ENCODE measurements at places on chromosomes 5 and 9.

DNA sequence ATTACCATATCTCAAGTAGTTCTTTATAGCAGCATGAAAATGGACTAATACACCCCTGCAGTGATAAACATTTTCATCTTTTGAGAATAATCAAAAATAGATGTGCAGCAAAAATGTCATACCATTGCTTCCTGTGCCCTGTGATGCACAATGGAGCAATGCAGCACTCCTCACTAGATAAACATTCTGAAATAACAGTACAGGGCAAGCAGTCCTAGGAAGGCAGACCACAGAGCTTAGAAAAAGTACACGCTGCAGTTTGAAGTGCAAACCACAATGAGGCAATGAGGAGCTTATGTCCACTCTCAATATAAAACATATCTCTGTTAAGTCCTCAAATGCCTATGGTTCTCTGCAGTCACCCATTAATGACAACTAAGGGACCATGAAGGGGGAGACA lies 367.6 kb downstream of the PDE4D start:
- no peak for DNase-seq

GRCh38 chr5:131321066-131321465 lies 57.2 kb downstream of the CDC42SE2 start:
- no peak for DNase-seq

DNA sequence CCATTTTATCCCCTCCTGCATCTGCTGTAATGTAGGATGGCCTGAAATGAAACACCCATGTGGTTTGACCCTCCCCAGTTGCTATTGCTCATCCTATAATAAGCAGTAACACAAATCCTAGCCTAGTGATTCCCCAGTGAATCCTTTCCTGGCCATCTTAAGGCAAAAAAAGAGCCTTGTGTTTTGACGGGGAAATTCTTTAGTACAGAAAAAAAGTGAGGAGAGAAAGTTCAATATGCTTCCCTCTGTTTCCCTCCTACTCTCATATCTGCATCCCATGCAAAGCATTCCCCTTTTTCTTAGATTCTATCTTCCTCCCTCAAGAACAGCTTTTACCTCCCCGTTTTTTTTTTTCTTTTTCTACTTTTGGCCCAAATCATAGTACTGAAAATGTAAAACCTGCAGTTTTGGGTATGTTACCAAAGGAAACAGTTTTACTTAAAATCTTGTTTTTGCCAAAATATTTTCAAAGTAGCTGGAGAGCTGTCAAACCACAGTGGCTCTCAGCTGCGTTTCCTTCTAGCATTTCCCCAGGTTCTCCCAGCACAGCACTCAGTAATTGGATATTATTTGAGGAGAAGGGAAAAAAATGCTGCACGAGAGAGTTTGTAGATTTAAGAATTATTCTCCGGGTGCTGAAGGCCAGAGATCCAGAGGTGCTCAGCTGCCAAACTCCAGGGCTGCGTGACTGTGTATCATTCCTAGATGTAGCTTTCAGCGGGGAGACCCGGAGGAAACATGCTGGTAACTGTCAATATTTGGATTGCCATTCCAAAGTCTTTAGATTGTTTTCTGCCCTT lies 321.4 kb downstream of the NPR3 start:
- peak; percentile 65 for DNase-seq

DNA sequence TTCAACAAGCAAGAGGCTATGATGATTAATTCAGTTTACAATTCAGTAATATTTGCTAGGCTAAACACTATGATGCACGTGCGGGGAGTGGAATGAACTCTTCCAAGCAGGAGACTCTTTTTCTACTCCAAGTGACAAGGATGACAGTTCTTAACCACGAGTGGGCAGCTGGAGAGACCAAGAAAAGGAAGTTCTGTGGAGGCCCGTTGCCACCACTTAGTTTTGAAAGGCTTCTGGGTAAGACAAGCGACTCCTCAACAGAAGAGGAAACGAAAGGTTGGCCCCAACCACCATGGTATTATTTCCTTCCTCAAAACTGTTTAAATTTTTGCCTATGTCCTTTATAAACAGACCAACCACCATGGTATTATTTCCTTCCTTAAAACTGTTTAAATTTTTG lies 2.8 kb downstream of the DCAF12 start:
- DNase-seq, result no peak

DNA sequence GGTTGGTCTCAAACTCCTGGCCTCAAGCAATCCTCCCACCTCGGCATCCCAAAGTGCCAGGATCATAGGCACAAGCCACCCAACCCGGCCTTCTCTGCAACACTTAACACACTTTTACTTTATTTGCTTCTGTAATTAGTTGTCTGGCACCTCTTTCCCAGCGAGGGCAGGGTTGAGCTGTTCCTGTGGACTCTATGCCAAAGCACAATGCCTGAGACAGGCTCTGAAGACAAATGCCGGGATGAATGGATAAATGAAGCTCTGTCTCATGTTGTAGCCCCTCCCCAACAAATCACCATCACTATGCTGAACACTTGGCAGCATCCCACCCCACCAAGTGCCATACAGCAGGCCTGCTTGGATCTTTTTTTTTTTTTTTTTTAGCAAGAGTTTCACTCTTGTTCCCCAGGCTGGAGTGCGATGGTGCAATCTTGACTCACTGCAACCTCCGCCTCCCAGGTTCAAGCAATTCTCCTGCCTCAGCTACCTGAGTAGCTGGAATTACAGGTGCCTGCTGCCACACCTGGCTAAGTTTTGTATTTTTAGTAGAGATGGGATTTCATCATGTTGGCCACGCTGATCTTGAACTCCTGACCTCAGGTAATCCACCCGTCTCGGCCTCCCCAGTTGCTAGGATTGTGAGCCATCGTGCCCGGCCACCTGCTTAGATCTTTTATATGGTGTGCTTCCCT lies 21.3 kb downstream of the GPX3 start:
- DNase-seq, result no peak

GRCh38 chr9:73845539-73845938 lies 651.6 kb upstream of the RORB start:
- no peak for DNase-seq

DNA sequence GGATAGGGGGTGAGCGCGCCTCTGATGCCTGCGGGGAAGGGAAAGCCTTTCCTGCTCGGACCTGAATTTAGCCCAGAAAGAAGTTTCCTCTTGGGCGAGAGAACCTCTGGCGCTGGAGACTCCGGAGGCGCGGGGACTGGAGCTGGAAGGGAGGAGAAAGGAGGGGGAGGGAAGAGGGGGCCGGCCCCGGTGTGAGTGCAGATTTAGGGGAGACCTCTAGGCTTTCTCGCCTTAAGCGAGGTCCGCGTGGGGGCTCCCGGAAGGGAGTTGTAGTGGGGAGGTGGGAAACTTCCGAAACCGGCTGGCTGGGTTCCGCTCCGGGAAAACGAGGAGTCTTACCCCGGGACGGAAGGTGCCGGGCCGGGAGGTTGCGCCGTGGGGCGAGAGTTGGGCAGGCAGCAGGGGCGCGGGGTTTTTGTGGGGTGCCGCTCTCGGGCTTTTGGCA lies 1.3 kb downstream of the PCSK5 start:
- no peak for DNase-seq

GRCh38 chr5:160511280-160511929 lies 89.8 kb downstream of the PTTG1 start:
- DNase-seq, result no peak

DNA sequence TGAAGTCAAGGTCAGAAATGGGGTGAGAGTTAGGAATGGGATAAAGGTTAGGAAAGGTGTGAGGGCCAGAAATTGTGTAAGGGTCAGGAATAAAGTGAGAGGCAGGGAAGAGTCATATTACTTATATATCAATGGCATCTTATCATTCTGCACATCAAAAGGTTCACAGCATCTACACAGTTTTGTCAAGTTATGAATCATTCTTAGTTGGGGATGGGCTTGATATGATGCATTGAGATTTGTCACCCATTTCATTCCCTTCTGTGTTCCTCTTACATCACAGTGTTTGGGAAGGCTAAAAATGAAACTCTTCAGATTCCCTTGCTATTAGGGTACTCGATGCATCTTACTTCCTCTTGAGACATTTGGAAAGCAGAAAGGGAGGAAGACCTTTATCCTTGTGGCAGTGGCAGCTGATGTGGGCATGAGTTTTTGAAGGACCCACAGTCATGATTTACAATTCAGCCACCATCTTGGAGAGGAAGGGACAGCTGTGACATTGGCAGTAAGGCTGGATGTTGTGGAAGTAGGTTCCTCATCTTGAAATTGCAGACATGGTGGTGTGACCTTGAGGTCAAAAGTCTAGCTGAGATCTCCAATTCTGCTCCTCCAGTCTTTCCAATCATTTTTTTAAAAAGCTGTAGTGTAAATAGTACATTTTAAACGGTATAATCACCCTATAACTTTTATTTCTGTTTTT lies 24.2 kb upstream of the NPR3 start:
- DNase-seq, result no peak

GRCh38 chr5:57174128-57174889 lies 450 bp downstream of the GPBP1 start:
- no peak for DNase-seq

DNA sequence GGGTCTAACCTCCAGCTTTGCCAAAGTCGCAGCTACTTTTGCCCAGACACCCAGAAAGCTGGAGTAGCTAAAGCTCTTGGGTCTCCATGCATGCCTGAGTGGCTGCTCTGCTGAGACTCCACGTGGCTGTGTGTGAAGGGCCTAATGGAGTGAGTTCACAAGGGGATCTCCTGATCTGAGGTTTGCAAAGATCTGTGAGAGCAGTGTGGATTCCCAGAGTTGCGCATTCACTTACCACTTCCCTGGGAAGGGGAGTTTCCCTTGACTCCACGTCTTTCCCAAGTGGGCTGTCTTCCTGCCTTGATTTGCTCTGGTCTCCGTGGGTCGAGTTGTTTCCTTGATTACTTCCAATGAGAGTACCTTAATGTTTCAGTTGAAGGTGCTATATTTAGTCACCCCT lies 17.6 kb upstream of the CDKN2B start:
- no peak for DNase-seq

DNA sequence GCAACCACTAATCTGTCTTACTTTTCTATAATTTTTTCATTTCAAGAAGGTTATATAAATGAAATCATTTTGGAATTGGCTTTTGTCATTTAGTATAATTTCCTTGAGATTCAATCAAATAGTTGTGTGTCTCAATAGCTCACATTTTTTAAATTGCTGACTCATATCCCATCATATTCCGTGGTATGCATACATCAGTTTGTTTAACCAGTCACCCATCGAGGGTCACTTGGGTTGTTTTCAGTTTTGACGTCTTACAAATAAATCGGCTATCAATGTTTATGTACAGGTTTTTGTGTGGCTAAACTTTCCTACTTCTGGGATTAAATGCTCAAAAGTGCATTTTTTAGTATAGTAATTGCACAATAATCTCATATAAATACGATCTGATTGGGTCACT lies 185.5 kb downstream of the TAF11L14 start:
- DNase-seq, result no peak

DNA sequence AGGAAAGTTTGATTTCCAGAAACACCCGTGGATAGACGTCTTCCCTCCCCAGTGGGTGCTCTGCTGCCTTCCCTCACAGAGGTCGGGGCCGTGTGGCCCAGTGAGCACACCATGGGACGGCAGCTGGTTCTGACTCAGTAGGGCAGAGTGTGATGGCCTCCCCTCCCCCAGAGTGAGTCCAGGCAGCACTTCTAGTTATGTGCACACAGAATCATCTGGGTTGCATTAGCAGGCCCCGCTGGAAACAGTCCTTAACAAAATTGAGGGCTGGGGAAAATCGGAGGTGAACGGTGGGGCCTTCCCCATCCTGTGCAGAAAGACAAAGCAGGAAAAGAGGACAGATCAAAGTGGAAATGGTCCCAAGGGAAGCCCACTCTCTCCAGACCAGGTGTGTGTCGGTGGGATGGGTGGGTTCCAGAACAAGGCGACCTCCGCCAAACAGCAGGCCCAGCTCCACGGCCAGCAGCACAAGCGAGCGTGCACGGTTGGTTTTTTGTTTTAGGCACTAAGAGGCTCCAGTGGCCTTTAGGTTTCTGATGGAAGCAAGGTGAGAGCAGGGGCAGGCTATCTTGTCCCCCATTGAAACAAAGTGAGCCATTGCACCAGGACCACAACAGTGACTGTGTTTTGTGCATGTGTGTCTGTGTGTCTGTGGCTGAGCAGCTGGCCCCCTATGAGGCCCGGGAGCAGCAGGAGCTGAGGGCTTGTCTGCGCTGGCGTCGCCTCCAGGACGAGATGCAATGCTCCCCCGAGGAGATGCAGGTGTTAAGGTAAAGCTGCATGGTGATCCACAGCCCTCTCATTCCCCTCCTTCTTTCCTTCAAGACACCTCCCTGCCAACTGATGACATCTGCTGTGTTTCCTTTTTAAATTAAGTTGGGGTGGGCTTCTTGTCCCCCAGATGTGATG lies 201.5 kb downstream of the AOPEP start:
- no peak for DNase-seq

GRCh38 chr5:108461628-108462367 lies 79.9 kb upstream of the FBXL17 start:
- DNase-seq, result peak; percentile 55

GRCh38 chr9:111985315-111985714 lies 88.7 kb downstream of the UGCG start:
- DNase-seq, result no peak

GRCh38 chr9:111037708-111038330 lies 451 bp downstream of the LPAR1 start:
- DNase-seq, result no peak

- no peak for DNase-seq
These were observed 191.2 kb downstream of the PIK3R1 start for GRCh38 chr5:68406767-68407241.

- DNase-seq, result no peak
These were observed 5.6 kb downstream of the FRRS1L start for GRCh38 chr9:109161471-109161870.

- no peak for DNase-seq
These were observed 26.5 kb downstream of the NANS start for GRCh38 chr9:98083061-98083501.

GRCh38 chr9:97415146-97415545 lies 3.2 kb downstream of the TDRD7 start:
- no peak for DNase-seq

GRCh38 chr9:33166231-33167083 lies 679 bp downstream of the B4GALT1 start:
- no peak for DNase-seq

- DNase-seq, result no peak
These were observed 90.2 kb upstream of the SH3GL2 start for GRCh38 chr9:17488662-17489061.

- DNase-seq, result no peak
These were observed 547 bp downstream of the NIPBL start for GRCh38 chr5:36876965-36877666.

GRCh38 chr5:33888587-33888986 lies 3.2 kb downstream of the ADAMTS12 start:
- DNase-seq, result peak; percentile 44

DNA sequence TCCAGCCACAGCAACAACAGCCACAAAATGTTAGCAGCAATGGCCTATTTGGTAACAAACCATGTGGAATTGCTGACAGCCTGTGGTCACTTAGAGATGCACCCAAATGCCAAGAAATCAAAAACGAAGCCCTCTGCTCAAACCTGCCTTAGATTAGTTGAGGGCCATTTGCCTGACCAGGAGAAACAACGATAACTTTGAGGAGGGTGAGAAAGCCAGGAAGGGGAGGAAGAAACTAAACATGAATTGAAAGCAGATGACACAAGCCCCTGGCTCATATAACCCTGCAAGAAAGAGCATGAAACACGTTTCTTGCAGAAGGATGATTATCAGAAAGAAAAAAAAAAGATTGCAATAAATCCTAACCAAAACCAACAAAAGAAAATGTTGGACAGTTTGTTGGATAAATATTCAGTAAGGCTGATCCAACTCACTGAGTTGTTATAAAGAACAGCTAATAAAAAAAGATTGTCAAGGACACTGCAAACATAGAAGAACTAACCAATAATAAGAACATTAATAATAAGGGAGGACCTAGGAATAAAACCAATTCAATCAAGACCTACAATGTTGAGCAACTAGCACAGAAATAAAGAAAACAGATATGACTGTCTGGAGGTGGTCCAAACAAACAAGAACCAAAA lies 140.5 kb upstream of the SLC30A5 start:
- peak; percentile 80 for DNase-seq

All from fibroblast of skin of left biceps (primary cell).